Right cardiac atrium (tissue), 5 donors: ENCODE measurements at places on chromosomes 1 and 21. TPM values are rescaled to one million over a fixed set of nuclear protein-coding genes. Genes with fewer than 3 reads are reported as not detected.
A peak's percentile ranks its signal among the peaks of the same experiment; 100 is the strongest.

DNA sequence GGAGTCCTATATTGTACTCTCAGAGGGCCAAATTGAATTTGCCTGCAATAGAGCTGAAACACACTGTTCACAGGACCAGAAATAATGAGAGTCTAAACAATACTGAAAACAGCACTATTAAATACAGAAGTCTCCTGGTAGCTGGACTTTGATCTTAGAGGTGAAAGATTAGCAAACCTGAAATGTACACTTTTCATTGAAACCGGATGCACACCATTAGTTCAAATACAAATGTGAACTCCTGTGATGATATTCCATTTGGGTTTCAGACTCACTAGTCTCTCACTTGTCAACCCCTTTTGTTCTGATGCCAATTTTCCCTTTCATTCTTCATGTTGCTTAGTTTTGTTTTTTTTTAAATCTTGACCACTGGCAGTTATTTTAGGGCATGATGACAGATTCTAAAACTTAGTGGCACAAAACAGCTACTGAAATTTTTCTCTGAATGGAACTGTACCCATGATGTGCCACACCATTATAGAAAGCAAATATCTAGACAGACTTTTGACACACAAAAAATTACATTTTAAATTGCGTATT is 5.9 kb upstream of the TNFSF4 start:
- DNase-seq: no peak

DNA sequence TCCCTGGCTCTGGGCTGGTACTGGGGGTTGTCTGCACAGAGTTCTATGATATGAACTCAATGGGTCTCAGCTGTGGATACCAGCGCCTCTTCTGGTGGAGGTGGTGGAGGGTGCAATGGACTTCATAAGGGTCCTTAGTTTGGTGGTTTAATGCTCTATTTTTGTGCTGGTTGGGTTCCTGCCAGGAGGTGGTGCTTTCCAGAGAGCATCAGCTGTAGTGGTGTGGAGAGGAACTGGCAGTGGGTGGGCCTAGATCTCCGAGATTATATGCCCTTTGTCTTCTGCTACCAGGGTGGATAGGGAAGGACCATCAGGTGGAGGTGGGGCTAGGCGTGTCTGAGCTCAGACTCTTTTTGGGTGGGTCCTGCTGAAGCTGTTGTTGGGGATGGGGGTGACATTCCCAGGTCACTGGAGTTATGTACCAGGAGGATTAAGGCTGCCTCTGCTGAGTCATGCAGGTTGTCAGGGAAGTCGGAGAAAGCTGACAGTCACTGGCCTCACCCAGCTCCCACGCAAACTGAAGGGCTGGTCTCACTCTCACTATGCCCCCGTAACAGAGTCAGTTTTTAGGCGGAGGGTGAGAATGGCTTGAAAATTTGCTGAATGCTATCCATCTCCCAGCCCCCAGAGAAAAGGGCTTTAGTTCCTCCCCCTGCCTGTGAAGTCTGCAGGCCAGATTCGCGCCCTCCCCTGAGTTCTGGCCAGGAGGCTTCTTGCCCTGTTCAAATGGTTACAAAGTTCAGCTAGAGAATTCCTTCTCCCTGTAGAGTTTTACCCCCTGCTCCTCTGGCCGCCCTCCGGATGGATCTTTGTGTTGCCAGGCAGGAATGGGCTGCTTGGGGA is 902.9 kb downstream of the LTN1 start:
- DNase-seq: peak; percentile 79

DNA sequence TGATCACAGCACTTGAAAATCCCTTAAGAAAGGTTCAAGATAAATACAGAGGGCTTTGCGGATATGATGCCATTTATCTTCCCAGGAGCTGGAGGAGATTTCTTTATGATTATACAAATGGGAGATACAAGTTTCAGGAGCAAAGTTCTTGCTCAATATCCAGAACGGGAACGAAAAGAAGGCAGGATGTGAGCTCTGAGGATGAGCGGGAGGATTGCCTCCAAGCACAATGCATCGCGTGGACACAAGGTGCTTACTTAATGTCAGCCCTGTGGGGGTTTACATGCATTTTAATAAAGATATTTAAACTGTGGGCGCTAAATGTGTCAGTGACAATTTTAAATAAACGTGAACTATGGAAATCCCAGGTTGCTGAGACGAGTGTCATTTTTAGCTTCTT is 59.0 kb downstream of the SYT6 start:
- no peak for DNase-seq

GRCh38 chr1:164498792-164499191 is 60.2 kb upstream of the PBX1 start:
- DNase-seq: no peak

DNA sequence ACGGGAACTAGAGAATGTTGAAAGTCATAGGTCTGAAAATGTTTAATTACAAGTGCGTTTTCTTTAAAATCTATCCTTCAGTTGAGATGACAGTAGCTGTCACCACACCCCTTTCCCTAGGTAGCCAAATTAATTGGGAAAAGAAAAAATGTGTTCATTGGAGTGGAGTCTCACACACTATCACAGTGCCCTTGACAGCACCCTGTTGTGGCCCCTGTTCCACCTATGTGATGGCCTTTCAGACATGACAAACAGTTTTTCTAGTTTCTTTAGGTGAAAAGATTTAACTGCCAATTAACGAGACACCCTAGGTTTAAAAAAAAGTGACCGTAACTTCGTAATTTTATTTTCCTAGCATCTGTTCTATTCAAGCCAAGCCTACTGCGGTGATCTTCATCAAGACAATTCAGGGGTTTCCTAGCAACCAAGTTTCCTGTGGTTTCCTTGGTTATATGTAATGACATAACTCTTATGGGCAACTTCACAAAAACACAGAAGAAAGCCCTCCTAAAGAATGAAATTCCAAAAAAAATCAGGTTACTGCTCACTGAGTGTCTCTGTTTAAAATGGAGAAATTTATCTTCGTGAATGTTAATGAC is 298.3 kb downstream of the PDE4B start:
- DNase-seq: no peak

DNA sequence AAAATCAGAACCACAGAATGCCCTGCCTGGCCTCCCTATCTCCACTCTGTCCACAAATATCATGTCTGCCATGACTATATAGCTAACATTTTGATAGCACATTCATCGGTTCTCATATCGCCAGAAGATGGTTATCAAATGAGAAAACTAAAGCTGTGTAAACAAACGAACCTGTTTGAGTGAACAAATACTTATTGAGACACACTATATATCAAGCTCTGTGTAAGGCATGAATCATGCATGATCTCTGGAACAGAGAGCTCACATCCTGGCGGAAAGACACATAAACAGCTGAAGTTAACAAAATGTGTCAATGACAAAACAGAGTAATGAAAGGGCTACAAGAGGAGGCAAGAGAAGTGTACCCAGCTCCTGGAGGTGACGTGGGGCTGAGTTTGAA is 13.1 kb downstream of the KCND3 start:
- DNase-seq: no peak

DNA sequence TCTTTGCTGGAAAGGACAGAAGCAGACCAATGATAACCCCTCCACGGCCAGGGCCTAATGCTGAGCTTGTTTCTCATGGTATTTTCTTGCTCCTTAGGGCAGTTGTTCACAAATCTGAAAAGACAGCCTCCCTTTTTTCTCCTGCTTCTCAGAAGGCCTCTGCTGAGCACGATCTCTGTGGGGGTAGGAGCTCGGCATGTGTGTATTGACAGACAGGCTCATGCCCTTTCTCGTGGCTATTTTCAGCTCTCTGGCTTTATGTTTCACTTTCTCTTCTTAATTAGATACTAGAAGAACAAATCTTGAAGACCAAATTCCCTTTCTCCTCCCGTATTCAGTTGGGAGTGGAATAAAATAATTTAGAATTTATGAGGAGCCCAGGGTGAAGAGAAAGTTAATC is 768 bp upstream of the RIIAD1 start:
- no peak for DNase-seq

LENEP gene
- polyA plus RNA-seq: not detected
